ENCODE measurements at places on chromosomes 5 and 9.

- no peak for DNase-seq
Measured at GRCh38 chr5:107330903-107331302, 339.8 kb downstream of the EFNA5 start.

DNA sequence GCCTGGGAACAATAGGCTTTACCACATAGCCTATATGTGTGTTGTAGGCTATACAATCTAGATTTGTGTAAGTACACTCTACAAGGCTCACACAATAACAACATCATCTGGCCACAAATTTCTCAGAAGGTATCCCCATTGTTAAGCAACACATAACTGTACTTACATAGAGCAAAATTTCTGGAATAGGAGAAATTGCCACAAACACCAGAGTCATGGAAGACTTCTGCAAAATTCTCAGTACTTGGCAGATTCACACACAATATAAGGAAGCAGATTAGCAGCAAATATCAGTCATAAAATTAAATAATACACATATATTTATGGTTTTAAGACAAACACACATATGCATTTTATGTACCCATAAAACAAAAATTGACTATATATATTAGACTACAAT lies 16.4 kb downstream of the GNAQ start:
- DNase-seq, result no peak

DNA sequence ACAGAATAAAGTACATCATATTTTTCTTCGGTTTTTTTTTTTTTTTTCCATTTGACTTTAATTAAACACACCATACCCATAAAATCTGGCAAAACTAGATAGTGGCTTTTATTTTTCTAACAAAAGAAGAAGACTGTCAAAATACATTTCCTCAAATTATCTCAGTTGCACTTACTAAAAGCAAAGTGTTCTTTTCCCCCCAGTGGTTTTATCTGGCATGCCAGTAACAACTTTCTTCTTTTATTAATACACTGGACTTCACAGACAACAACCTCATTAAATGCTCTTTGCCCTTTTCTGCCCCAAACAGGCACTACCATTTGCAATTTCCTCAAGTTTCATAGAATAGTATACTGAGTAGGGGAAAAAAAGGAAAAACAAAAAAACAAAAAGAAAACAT lies 1792.3 kb downstream of the EFNA5 start:
- no peak for DNase-seq

- DNase-seq, result no peak
Measured at GRCh38 chr5:135213027-135213386, 179.0 kb upstream of the PITX1 start.

DNA sequence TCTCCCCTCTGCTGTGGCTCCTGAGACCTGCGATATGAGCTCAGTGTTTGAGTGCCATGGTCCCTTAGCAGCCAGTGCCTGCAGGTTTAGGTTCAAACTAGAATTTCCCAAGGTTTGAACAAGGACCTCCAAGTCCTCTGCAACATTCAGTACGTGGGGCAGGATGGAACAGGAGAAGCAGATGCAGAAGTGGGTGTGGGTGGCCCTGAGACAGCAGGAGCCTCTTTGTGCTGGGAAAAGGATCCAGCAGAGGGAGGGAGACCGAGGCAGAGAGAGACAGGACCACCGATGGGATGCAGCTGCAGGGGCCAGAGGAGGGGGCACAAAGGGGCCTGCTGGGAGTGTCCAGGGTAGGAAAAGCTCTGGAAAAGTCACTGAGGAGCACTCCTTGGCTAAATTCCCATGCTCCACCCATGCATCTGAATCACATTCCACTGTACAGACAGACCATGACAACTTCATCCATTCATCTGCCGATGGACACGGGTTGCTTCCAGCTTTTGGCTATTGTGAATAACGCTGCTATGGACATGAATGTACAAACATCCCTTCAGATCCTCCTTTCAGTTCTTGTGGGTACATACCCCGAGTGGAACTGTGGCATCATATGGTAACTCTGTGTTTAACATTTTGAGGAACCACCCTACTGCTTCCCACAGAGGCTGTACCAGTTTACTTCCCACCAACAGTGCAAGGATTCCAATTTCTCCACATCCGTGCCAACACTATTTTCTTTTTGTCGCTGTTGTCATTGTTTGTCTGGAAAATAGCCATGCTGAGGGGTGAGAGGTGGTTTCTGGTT lies 26.7 kb upstream of the SUSD3 start:
- no peak for DNase-seq

GRCh38 chr9:101467690-101468089 lies 32.1 kb upstream of the ALDOB start:
- DNase-seq, result no peak

GRCh38 chr5:142872795-142873194 lies 102.6 kb downstream of the ARHGAP26 start:
- no peak for DNase-seq

GRCh38 chr9:22079873-22080341 lies 70.8 kb upstream of the CDKN2B start:
- no peak for DNase-seq

GRCh38 chr5:61599370-61600122 lies 267.5 kb downstream of the ZSWIM6 start:
- no peak for DNase-seq

GRCh38 chr5:98779264-98779877 lies 5.9 kb downstream of the RGMB start:
- no peak for DNase-seq

DNA sequence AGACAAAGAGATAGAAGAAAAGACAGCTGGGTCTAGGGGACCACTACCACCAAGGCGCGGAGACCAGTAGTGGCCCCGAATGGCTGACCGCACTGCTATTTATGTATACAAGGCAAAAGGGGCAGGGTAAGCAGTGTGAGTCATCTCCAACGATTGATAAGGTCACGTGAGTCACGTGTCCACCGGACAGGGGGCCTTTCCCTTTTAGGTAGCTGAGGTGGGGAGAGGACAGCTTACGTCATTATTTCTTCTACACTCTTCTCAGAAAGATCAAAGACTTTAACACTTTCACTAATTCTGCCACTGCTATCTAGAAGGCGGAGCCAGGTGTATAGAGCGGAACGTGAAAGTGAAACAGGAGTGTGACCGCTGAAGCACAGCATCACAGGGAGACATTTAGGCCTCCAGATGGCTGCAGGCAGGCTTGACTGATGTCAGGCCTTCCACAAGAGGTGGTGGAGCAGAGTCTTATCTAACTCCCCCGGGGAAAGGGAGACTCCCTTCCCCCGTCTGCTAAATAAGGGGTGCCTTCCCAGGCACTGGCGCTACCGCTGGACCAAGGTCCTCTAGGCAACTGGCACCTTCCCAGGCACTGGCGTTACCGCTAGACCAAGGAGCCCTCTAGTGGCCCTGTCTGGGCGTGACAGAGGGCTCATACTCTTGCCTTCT lies 6.1 kb upstream of the PRR16 start:
- peak; percentile 25 for DNase-seq

DNA sequence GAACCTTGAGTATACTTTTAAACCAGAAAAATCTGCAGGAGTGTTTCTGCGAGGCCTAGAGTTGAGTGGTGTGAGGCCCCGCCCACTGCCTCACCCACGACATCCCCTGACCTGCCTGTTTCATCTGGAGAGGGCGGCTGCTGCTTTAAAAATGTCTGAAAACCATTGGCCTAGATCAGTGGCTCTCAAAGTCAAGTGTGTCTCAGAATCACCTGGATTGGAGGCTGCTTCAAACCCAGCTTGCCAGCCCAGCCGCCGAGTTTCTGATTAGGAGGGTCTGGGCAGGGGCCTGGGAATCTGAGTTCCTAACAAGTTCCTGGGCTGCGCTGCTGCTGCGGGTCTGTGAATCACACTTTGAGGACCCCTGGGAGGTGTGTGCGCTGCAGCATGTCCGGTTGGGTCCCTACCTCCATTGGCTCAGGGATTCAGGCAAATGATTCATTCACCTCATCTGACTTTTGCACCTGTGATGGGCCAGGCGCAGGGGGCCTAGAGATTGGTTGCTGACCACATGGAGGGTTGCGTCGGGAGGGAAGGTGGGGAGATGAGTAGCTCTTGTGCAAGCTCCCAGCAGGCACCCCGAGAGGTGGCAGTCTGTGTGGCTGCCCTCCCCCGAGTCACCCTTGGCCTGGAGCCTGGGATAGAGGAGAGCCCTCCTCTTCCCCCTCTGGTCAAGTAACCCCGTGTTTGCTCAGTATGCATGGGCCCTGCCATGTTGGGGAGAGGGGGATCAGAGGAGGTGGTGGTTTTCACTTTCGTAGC lies 27.6 kb upstream of the HMCN2 start:
- DNase-seq, result no peak

DNA sequence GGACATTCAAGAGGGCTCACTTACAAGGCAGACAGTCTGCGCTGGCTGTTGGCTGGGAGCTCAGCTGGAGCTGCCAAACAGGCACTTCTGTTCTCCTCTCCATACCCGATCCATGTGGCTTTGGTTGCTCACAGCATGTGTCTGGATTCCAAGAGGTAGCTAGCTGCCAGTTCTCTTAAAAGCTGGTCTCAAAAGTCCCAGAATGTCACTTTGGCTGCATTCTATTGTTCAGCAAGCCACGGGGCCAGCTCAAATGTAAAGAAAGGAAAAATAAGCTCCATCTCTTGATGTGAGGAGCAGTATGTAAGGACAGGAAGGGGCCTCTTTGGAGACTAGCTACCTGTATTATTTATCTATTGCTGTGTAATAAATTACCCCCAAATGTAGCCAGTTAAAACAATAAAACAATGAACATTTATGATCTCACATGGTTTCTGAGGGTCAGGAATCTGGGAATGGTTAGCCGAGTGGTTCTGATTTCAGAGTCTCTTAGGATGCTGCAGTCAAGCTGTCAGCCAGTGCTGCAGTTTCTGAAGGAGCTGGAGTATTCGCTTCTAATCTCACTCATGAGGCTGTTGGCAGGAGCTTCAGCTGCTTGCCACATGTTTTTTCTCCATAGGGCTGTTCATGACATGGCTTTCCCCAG lies 112.7 kb upstream of the CLINT1 start:
- DNase-seq, result no peak

GRCh38 chr5:12615141-12615820 lies 711.0 kb upstream of the CTNND2 start:
- no peak for DNase-seq

GRCh38 chr5:33033516-33033915 lies 322.4 kb downstream of the NPR3 start:
- DNase-seq, result no peak

GRCh38 chr9:13608451-13608850 lies 329.0 kb upstream of the MPDZ start:
- no peak for DNase-seq

GRCh38 chr5:59238126-59238902 lies 655.2 kb downstream of the PDE4D start:
- no peak for DNase-seq

DNA sequence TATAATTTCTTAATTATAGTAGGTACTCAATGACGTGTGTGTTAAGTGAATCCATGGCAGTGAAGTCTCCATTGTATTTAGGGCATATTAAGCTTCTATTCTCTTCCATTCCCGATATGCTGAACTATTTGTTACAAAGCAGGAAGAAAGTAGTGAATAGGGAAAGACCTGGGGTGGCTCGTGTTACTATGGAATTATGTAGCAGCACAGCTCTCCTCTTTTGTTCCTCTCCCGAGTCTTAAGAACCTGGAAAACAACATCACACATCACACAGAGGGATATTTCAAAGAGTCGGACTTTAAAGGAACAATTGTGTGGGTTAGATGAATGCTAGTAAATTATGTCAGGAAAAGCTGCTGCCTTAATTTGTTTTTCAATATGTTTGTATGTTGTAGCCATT lies 131.8 kb downstream of the PCSK5 start:
- DNase-seq, result no peak

DNA sequence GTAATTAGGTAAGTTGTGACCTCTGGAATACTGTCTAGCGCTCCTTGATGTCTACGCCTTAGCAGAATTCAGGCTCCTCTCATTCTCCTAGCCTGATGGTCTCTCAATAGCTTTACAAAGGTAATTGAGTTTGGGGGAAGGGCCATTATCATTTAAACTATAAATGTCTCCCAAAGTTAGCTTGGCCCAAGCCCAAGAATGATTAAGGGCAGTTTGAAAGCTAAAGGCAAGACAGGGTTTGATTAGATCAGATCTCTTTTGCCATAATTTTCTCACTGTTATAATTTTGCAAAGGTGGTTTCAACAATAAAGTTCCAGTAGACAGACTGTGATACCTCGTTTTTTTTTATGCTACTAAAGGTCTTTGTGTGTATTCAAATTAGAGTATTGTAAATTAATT lies 3.7 kb upstream of the SLC30A5 start:
- no peak for DNase-seq

- DNase-seq, result peak; percentile 36
Measured at GRCh38 chr9:92332577-92333281, 7.0 kb downstream of the CENPP start.

DNA sequence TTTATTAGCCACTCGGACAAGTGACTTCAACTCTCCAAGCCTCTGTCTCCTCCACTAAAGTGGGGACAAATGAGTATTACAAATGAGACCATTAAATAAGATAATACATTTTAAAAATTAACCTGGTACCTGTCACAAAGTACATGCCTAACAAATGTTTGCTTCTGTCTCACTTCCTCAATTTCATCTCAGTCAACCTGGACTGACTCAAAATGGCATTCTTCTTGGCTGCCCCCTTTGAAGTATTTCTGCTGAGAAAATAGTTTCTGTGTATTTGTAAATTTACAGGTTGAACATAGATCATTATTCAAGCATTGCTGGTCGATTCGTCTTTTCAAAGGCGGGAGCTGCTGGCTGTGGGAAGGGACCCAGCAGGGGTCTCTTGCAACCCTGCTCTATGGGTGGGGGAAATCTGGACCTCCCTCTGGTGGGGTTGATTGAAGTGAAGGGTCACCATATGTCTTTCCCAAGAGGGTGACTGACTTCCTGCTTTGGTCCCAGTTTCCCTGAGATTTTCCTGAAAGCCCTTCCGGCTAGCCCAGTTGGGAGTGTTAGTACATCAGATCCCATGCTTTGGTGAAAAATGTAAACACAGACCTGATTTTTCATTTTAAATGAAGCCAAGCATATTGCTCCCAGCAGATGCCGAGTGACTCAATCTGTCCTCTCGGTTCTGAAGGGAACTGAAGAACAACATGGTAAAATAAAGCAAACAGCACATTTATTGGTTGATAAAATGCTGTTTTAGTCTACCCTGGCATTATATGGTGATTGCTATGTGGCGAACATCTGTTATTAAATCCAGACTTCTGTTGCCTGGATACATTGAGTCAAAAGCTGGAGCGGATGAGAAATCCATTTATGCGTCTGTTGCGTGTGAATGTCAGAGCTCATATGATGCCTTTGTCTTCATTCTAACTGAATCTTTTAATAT lies 73.0 kb downstream of the KCNIP1 start:
- DNase-seq, result no peak

DNA sequence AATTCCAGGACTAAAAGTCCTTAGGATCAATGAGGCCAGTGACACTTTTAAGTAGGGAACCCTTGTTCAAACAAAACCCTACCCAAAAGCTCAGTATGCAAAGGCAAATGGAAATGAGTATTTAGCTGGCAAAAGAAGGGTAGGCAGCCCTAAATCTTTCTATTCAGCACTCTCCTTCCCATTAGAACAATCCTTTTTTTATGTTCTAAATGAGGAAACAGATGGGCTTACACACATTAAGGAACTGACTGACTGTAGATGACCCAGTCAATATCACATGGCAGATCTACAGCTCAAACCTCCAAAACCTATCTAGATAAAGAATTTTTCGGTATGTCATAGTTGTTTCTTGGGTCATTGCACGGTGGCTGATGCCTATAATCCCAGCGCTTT lies 7.2 kb downstream of the CSNK1A1 start:
- no peak for DNase-seq

- no peak for DNase-seq
Measured at GRCh38 chr5:172910828-172911627, 48.2 kb upstream of the RPL26L1 start.

GRCh38 chr5:126809916-126810315 lies 33.0 kb downstream of the LMNB1 start:
- DNase-seq, result no peak

Measured in left kidney (tissue), 8 donors.